Activated naive CD8-positive, alpha-beta T cell treated with anti-CD3 and anti-CD28 coated beads for 36 hours (primary cell): ENCODE measurements at places on chromosomes 4 and X. TPM values are rescaled to one million over a fixed set of nuclear protein-coding genes. Genes with fewer than 3 reads are reported as not detected.

CT45A5 gene
- not detected for total RNA-seq

CMC4 gene
- 5.0 TPM for total RNA-seq

DNA sequence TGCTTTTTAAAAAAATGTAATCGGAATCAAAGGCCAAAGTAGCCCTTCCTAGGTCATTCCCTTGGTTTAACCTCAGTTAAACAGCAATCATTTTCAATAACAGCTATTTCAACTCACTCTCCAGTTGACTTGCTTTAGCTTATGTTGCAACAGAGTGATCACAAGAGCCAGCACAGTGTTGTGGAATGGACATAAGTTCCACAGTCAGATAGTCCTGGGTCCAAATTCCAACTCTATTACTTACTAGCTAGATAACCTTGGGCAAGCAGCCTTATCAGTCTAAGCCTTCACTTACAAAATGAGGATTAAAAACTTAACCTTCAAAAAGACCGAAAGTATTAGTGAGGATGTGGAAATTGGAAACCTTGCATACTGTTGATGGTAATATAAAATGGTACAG is 9.2 kb upstream of the GPC3 start:
- H3K4me3 ChIP-seq = no peak overlapping the region
- DNase-seq = no peak
- no peaks in the 10 kb centered on the region for H3K4me1 ChIP-seq
- H3K27ac ChIP-seq = no peak overlapping the region

- peaks cover 19% of the 10 kb centered on the region for H3K4me1 ChIP-seq
- H3K4me3 ChIP-seq = no peak overlapping the region
- no peaks in the 10 kb centered on the region for H3K36me3 ChIP-seq
- no peak for DNase-seq
- no peaks in the 10 kb centered on the region for H3K27me3 ChIP-seq
Observed at GRCh38 chr4:83118869-83119268, 4.3 kb upstream of the PLAC8 start.

DNA sequence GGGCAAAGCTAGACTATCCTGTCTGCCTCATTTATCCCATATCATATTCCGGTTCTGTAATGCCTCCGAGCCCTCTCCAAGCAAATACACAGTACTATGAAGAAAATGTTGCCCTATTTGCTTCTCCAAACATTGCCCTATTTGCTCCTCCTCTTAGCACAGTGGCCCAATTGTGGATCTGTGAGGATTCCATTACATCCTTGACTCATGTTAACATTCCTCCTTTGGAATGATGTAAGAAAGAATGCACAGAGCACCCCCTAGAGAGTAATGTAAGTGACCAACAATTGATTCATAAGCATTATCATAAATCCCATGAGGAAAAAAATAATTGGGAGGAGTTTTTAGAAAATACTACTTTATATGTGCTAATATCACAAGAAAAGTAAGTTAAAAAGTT is 11.3 kb upstream of the BTC start:
- H3K36me3 ChIP-seq = no peaks in the 10 kb centered on the region
- peaks cover 13% of the 10 kb centered on the region for H3K27me3 ChIP-seq
- no peak overlapping the region for H3K27ac ChIP-seq
- H3K4me1 ChIP-seq = no peaks in the 10 kb centered on the region

DNA sequence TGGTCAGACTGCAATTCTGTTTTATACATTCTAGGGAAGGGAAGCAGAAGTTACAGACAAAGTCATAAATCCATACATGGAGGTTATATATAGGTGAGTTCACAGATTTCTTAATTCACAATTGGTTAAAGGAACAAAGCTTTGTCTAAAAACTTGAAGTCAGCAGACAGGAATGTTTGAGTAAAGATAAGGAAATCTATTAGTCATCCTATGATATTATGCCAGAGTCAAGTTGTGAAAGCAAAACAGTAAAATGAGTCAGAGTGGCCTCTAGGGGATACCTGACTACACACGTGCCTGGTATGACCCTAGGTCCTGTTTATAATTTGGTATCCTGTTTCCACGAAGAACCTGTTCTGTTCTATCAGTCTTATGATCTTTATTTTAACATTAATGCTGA is 31.5 kb downstream of the ACTRT1 start:
- H3K36me3 ChIP-seq = no peaks in the 10 kb centered on the region
- no peak for DNase-seq
- no peaks in the 10 kb centered on the region for H3K4me1 ChIP-seq
- no peak overlapping the region for H3K27ac ChIP-seq
- no peak overlapping the region for H3K4me3 ChIP-seq

- peak; percentile 85 for DNase-seq
- H3K27ac ChIP-seq = peak within 1 kb of the TSS; percentile 96
- H3K27me3 ChIP-seq = no peaks in the 10 kb centered on the region
- peak within 1 kb of the TSS; percentile 95 for H3K4me3 ChIP-seq
- peaks cover 27% of the 10 kb centered on the region for H3K36me3 ChIP-seq
Observed at GRCh38 chrX:53686151-53686885, at the start of gene HUWE1. Gene HUWE1, minus strand, starts transcription at chrX:53686719. Its CDS starts 32,612 bp downstream, at chrX:53654107.

DNA sequence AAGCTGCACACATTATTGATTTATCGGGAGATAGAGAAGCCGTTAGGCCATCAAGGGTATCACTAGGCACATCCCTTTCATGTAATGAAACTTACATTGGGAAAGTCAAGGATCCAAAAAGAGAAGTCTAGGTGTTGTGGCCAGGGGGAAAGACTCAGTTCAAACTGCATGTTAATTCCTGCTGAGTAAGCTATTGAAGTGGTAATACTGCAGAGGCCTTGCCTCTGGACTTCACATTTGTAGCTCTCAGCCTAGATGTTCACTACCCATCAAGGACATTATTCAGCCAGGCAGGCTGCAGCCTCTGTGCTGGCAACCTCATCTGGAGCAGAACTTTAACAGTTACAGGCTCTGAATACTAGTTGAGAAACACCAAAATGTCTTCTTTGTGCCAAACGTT is 2094.5 kb upstream of the AGA start:
- H3K27me3 ChIP-seq = no peaks in the 10 kb centered on the region
- no peaks in the 10 kb centered on the region for H3K4me1 ChIP-seq
- no peak for DNase-seq
- no peak overlapping the region for H3K4me3 ChIP-seq

GRCh38 chr4:139872274-139872673 is 206.7 kb downstream of the MGST2 start:
- peaks cover 4% of the 10 kb centered on the region for H3K27me3 ChIP-seq
- no peak overlapping the region for H3K27ac ChIP-seq
- H3K4me1 ChIP-seq = peaks cover 4% of the 10 kb centered on the region
- no peak for DNase-seq
- peaks cover 9% of the 10 kb centered on the region for H3K36me3 ChIP-seq
